GM04504 (cell line): ENCODE measurements at places on chromosomes 2 and 18.

GRCh38 chr2:176755537-176756135 lies 457.0 kb upstream of the HNRNPA3 start:
- DNase-seq = no peak

DNA sequence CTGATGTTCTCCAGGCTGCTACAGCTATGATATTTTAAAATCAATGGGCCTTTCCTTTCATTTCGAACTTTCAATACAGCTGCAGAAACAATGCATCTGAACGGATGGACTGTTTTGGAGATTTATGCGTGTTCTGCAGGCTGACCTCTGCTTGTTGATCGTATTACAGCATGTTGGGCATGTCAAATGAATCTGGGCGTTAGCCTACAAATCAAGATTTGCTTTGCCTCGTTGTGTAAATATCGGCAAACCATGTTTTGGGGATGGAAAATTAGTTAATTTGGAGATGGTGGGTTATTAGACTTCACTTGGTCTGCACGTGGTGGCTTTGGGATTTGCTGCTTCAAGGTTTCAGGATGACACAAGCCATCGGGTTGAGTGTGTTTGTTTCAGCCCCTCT lies 129.3 kb downstream of the AGAP1 start:
- no peak for DNase-seq

DNA sequence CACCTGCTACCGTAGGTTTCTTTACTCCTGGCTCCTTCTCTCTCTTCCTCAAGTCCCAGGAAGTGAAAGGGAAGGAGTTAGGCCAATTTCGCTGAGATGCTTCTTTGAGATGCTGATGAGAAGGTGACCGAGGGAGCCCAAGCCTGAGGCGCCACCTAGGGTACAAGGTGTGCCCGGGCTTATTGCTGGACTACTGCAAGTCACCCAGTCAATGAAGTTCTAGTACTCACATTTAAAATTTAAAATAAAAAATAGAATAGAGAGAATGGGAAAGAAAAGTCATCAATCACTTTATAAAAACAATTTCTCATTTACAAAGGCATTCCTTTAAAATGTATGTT lies 45.3 kb downstream of the ACAA2 start:
- DNase-seq = peak; percentile 12

DNA sequence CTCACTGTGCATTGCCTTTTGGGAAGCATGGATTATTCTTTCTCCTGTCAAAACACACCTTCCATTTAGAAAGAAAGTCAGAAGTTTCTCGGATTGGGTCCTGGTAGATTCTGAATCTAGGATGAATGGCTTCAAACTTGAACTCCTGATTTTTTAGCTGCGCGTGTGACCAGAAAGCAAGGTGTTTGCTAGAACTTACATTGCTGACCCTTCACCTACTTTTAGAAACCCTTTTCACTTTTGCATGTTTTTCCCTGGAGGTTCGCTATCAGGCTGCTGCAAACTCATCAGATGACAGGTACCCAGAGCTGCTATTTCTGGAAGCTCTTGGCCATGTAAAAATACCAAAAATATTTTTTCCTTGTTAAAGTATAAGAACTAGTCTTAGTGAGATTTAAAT lies 132.0 kb downstream of the QPCT start:
- no peak for DNase-seq

GRCh38 chr2:211503198-211503597 lies 946.8 kb downstream of the CPS1 start:
- DNase-seq = no peak

DNA sequence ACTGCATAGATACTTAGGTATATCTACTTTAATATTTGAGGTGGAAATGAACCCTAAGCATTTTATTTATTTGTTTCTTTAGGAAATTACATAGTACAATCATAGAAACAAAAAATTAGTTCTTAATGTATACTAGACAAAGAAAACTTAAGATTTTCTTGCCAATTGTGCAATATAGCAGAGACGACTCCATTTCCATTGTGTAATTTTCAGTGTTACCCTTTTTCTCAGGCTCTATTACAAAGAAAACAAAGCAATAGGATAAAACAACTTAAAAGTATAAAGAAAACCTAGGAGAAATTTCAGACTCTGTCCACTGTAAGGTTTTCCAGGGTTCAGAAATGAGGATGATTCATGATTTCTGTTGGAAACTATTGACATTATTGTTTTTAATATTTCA lies 89.0 kb upstream of the SERTAD2 start:
- DNase-seq = no peak
